ENCODE measurements at places on chromosomes 1 and 21.

GRCh38 chr1:22876359-22877111 lies 96.1 kb downstream of the LACTBL1 start:
- no peak for DNase-seq

DNA sequence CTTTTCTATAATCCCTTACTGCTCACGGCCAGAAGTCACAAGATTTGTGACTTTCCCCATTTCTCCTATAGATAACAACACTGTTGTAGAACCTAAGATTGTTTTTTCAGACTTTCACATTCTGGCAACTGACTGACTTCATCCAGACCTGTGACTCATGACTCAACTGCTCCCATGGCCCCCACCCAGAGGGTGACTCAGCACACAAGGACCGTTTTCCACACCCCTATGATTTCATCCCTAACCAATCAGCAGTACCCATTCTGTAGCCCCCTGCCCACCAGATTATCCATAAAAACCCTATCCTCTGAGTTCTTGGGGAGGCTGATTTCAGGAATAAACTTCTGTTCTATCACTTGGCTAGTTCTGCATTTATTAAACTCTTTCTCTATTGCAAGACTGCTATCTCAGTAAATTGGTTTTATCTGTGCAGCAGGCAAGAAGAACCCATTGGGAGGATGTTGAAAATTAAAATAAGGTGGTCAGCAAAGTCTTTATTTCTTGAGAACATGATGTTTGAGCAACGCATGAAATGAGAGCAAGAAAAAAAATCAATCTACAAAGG lies 79.7 kb downstream of the NGF start:
- DNase-seq = no peak

DNA sequence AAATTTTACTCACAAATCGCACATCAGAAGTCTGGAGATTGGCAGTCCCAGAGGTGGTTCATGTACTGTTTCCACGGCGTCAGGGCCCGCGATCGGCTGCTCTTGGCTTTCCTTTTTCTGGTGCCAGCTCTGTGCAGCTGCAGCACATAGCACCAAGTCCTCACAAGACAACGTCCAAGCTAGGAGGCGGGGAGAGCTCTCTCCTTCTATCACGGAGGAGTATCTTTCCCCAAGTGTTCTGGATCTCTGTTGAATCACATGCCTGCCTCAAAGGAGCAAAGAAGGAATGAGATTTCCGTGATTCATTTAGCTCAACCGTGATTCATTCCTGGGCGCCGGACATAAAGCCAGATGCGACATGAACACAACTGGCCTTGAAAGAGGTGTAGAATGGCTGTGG lies 25.5 kb downstream of the MT1HL1 start:
- no peak for DNase-seq

DNA sequence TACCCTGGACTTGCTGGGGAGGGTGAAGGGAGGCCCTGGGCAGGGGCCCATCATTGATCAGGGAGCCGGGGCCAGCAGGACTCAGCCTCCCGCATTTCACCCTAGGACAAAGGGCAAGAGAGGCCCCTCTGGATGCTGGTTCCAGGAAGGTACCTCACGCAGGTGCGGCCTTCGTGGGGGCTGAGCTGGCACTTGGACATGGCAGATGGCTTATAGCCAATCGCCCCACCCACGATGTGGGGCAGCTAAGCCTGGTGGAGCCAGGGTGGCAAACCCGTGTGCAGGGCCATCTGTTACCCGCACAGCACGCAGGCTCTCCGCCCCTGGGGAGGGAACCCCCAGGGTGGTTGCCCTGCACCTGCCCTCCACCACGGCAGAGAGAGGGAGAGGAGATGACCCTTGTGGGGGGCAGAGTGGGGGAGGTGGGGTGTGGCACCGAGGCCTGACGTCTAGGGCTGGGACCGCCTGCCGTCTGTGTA lies 2.5 kb downstream of the TFF3 start:
- no peak for DNase-seq

DNA sequence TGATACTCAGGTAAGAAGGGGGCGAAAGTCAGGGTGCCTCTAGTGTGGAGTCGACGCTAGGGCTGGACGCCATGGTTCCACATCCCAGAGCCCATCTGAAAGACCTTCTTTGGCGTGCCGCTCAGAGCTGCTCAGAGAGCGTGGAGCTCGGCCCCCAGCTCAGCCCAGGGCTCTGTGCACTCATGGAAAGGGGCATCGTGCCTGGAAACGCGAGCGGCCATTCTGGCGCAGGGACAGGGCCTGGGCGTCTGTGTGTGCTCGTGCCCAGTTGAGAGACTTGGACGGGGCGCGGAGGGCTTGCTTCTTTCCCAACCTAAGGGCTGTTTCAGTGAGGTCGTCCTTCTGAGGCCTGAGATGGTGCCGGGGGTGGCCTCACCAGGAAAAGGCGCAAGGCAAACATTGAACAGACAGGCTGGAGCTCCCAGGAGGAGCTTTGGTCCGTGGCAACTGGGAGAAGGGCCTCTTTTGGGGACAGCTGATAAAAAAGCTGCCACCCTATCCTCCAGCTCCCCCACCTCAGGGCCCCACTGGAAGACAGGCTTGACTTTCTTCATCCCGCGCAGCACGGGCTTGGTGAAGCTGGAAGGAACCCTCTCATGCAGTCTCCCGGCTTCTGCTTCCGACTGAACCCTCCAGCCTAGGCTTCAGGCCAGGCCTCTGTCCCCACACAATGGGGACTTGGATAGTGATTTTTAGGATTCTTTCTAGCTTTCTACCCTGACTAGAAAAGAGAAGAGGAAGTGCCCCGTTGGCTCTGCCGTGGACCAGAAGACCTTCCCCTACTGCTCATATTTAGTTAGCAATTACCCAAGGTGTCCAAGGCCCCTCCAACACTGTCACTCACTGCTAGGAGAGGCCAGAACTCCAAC lies 77.1 kb downstream of the CD58 start:
- no peak for DNase-seq

DNA sequence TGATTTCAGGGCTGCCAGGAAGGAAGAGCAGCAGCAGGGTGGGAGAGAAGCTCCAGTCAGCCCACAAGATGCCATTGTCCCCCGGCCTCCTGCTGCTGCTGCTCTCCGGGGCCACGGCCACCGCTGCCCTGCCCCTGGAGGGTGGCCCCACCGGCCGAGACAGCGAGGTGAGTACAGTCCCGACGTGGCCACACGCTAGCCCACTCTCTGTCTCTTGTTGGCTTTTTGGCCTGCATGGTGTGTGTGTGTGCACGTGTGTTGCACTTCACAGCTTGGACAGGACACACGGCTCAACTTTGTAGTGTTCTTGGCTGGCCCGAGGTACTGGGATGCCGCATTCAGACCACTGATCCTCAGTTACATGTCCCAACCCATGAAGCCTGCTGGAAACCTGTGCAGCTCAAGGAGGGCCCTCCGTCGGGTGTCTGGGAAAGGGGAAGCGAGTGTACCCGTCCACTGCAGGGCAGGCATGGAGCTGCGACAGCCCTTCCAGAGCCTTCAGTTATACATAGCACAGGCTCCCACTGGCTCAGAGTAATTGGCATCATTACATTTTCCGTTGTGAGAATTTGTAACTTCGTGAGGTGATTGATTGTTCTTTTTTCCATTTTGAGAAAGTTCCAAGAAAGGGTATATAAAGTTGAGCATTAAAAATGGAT lies 454 bp downstream of the CORT start:
- no peak for DNase-seq

GRCh38 chr1:83776913-83777757 lies 221.8 kb downstream of the TTLL7 start:
- no peak for DNase-seq

GRCh38 chr1:167824163-167824794 lies 89.7 kb downstream of the ADCY10 start:
- DNase-seq = no peak

DNA sequence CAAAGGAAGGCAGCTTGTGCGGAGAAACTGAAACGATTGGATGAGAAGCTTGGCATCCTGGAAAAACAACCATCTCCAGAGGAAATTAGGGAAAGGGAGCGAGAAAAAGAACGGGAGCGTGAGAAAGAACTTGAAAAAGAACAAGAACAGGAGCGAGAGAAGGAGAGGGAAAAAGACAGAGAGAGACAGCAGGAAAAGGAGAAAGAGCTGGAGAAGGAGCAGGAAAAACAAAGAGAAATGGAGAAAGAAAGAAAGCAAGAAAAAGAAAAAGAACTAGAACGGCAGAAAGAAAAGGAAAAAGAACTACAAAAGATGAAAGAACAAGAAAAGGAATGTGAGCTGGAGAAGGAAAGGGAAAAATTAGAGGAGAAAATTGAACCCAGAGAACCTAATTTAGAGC lies 47.2 kb downstream of the PRRC2C start:
- DNase-seq = no peak

DNA sequence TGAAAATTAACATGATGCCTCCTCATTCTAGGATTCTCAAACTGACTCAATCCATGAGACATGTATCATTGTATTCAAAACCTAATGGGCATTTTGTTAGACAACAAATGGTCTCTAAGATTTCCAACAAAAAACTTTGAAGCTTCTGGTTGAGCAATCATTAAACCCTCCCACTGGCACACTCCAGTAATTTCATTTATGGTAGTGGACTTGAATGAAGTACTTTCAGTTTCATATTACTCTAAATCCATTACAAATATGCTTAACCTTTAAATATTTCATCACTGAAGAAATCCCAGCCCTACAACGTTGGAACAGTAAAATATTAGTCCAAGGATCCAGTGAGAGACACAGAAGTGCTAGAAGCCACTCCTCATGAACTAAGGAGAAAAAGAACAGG lies 43.5 kb downstream of the GBP6 start:
- no peak for DNase-seq

GRCh38 chr1:119222271-119222670 lies 81.8 kb upstream of the WARS2 start:
- DNase-seq = no peak

- no peak for DNase-seq
These were observed 771 bp downstream of the RABGAP1L start for GRCh38 chr1:174160109-174160473.

- no peak for DNase-seq
These were observed 548.8 kb upstream of the ADAMTS5 start for GRCh38 chr21:27515676-27516075.

GRCh38 chr1:218916720-218917119 lies 257.0 kb upstream of the LYPLAL1 start:
- DNase-seq = no peak

GRCh38 chr1:15323351-15323988 lies 76.4 kb downstream of the FHAD1 start:
- no peak for DNase-seq

GRCh38 chr1:185408700-185409270 lies 91.7 kb upstream of the IVNS1ABP start:
- DNase-seq = no peak

DNA sequence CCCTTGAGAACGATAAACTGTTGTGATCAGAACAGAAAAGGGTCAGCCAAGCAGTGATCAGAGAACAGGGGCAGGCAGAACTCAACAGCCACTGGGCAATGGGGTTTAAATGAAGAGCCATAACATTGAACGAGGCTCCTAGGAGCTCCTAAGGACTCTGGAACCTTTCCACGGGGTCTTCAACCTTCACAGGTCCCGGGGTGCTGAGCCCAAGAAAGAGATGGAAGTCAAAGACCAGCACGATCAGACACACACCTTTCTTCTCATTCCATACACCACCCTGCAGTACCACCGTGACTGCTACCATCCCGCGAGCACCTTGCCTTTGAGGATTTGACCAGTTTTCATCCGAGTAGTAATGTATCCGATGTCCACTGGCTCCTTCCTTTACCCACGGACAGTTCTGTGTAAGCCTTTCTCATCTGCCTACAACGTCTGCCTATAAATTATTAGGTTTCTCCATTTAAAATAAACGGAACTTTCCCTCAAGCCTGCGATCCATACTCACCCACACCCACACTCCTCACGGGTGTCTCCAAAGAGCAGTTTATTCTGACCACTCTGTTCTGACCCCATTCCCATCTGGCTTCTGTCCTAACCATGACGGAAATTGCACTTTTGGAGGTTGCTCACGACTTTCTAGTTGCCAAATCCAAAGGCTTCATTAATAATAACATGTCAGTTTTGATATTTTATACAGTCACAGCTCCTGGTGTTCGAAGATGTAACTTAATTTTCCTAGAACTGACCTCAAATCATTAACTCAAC lies 16.8 kb upstream of the HHAT start:
- no peak for DNase-seq

DNA sequence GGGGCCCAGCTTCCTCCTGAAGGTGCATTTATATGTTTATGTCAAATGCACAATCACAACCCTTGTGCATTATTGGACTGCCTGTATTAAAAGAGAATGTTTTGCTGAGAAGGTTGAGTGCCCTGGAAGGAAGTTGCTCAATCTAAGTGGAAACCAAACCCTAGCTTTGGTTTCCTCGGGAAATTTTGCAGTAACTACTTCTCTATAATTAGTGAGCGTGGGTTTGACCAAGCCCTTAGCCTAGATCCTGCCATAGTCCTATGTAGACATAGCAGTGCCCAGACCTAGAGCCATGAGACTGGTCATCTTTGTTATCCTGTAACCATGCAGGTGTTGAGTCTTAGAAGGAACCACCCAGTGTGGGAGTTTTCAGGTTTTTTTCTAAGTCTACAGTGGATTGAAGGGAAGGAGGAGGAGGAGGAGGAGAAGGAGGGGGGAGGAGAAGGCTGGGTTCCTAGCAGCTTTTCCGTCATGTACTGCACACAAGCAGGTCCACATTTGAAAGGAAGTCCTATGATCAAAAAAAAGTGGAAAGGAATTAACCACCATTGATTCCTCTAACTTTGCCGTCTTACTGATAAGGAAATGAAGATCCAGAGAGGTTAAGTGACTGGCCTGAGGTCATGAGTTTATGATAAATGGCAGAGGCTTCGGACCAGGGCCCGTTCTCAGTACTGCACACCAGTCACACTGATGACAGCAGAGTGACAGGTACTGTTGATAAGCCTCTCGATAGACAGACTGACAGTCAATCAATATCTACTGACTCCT lies 72.2 kb upstream of the LYST start:
- DNase-seq = no peak

- DNase-seq = no peak
These were observed 79.0 kb upstream of the NFASC start for GRCh38 chr1:204791453-204792353.

DNA sequence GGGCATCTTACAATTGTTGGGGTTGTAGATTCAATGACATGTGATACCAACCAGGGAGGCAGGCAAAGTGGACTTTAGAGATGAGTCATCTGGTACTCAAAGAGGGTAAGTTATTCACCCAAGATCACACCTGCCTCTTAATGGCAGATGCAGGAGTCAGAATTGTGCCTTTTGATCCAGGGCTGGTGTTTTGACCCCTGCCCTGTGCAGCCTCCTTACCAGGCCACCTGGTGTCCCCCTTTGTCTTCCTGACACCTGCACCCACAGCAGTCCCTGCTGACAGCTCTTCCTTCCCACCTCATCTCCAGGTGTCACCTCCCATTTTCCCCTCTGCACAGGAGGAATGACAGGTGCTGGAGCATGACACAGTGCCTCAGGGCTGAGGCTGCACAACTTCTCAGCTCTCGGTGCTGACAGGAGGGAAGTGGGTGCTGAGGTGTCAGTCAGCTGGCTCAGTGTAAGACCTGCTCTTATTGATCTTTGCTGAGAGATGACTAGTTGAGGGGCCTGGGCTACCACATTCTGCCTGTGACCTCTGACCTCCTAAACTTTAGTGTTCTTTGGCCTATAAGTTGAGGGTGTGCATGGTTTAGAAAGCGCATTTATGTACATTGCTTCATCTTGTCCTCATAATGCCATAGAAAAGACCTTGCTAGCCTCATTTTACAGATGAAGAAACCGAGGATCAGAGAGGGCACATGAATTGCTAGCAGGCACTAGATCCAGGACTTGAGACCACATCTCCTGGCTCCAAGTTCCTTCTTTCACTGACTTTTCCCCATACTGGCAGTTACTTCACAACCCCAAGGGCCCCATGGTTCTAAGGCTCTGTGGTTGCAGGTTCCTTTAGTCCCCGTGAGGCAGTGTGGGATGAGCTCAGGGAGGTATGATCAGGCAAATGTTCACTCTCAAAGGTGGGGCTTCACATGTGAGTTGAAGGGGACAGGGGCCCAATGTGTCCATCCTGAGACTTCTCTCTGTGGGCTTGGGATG lies 31.3 kb downstream of the CACNA1E start:
- no peak for DNase-seq

Data from NCI-H2081 treated with DMSO at 0.1 percent for 48 hours (cell line).